ENCODE measurements at places on chromosomes 7 and 10. TPM values are rescaled to one million over a fixed set of nuclear protein-coding genes. Genes with fewer than 3 reads are reported as not detected.

DNA sequence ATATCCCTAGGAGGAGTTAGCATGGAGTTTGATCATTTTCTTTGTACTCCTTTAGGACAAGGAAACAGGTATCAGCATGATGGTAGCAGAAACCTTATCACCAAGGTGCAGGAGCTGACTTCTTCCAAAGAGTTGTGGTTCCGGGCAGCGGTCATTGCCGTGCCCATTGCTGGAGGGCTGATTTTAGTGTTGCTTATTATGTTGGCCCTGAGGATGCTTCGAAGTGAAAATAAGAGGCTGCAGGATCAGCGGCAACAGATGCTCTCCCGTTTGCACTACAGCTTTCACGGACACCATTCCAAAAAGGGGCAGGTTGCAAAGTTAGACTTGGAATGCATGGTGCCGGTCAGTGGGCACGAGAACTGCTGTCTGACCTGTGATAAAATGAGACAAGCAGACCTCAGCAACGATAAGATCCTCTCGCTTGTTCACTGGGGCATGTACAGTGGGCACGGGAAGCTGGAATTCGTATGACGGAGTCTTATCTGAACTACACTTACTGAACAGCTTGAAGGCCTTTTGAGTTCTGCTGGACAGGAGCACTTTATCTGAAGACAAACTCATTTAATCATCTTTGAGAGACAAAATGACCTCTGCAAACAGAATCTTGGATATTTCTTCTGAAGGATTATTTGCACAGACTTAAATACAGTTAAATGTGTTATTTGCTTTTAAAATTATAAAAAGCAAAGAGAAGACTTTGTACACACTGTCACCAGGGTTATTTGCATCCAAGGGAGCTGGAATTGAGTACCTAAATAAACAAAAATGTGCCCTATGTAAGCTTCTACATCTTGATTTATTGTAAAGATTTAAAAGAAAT, 4.8 kb downstream of the BAMBI start:
- no peak overlapping the region for H3K4me3 ChIP-seq
- peaks cover 23% of the 10 kb centered on the region for H3K4me1 ChIP-seq
- peaks cover 33% of the 10 kb centered on the region for H3K27me3 ChIP-seq
- no peak overlapping the region for H3K27ac ChIP-seq

DNA sequence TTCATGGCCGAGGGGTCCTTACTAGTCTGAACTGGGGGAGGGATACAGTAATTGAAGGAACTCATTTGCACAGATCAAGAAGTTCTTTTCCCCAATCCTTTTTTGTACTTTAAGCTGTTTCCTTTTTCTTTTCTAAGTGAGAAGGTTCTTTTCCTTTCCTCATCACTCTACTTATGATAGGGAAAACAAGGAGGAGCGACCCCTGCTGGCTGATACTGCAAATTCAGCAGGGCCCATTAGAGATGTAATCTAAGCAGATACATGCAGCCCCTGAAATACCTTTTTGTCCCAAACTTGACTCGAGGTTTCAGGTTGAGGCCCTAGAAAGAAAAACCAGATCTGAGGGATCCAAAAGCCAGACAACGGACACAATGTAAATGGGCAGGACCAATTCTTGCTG, 305.5 kb downstream of the DNAJB9 start:
- H3K4me3 ChIP-seq, result no peak overlapping the region
- H3K4me1 ChIP-seq, result no peaks in the 10 kb centered on the region
- no peaks in the 10 kb centered on the region for H3K27me3 ChIP-seq
- no peak for DNase-seq
- no peak overlapping the region for H3K27ac ChIP-seq

GRCh38 chr10:118256825-118257570, 85.1 kb downstream of the FAM204A start:
- no peak overlapping the region for H3K4me3 ChIP-seq
- H3K36me3 ChIP-seq, result no peaks in the 10 kb centered on the region
- no peak for DNase-seq

DNA sequence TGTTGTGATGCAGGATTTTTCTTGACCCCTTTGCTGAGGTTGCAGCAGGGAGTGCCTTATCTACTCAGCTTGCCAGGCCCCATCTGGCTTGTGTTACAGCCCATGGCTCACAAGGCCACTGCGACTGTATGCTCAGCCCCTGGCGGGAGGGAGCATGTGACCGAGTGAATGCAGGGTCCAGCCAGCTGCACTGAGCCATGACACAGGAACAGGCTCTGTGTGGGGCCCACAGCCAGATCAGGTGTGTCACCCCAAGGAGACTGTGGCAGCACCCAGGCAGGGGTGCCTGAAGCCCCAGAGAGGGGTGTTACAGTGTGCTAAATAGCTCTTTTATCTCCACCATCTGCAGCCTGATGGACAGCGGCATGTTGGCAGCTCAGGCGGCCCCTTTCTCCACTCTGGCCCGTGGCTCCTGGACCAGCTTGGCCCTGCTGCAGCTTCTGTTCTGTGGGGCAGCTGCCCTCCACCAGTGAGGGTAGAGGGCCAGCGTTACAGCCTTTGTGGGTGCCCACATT, 2.6 kb upstream of the PCBD1 start:
- no peak for DNase-seq
- H3K4me3 ChIP-seq, result no peak overlapping the region
- H3K36me3 ChIP-seq, result no peaks in the 10 kb centered on the region
- H3K27me3 ChIP-seq, result no peaks in the 10 kb centered on the region
- H3K27ac ChIP-seq, result no peak overlapping the region

- DNase-seq, result no peak
- H3K36me3 ChIP-seq, result no peaks in the 10 kb centered on the region
- H3K27ac ChIP-seq, result no peak overlapping the region
- H3K4me1 ChIP-seq, result no peaks in the 10 kb centered on the region
- H3K27me3 ChIP-seq, result no peaks in the 10 kb centered on the region
Measured at GRCh38 chr7:7705318-7705717, 13.1 kb downstream of the RPA3 start.

- no peak for DNase-seq
- no peak overlapping the region for H3K27ac ChIP-seq
- peaks cover 5% of the 10 kb centered on the region for H3K4me1 ChIP-seq
- H3K36me3 ChIP-seq, result no peaks in the 10 kb centered on the region
Measured at GRCh38 chr10:50426485-50426884, 175.2 kb upstream of the ASAH2 start.

GRCh38 chr7:27967639-27968038, 213.0 kb downstream of the JAZF1 start:
- H3K27me3 ChIP-seq, result no peaks in the 10 kb centered on the region
- H3K4me3 ChIP-seq, result no peak overlapping the region
- no peak for DNase-seq
- H3K36me3 ChIP-seq, result no peaks in the 10 kb centered on the region

GRCh38 chr7:78695826-78696225, 757.6 kb downstream of the MAGI2 start:
- H3K36me3 ChIP-seq, result no peaks in the 10 kb centered on the region
- no peaks in the 10 kb centered on the region for H3K27me3 ChIP-seq
- H3K27ac ChIP-seq, result no peak overlapping the region
- H3K4me3 ChIP-seq, result no peak overlapping the region
- no peak for DNase-seq

GRCh38 chr10:73060738-73061635, 35.7 kb downstream of the P4HA1 start:
- H3K4me1 ChIP-seq, result peaks cover 4% of the 10 kb centered on the region
- H3K27ac ChIP-seq, result no peak overlapping the region
- no peak overlapping the region for H3K4me3 ChIP-seq
- H3K27me3 ChIP-seq, result no peaks in the 10 kb centered on the region

- no peaks in the 10 kb centered on the region for H3K4me1 ChIP-seq
- H3K4me3 ChIP-seq, result no peak overlapping the region
- DNase-seq, result peak; percentile 15
- H3K27me3 ChIP-seq, result no peaks in the 10 kb centered on the region
- H3K36me3 ChIP-seq, result no peaks in the 10 kb centered on the region
- no peak overlapping the region for H3K27ac ChIP-seq
Measured at GRCh38 chr7:156473476-156474240, 166.9 kb upstream of the RNF32 start.

DNA sequence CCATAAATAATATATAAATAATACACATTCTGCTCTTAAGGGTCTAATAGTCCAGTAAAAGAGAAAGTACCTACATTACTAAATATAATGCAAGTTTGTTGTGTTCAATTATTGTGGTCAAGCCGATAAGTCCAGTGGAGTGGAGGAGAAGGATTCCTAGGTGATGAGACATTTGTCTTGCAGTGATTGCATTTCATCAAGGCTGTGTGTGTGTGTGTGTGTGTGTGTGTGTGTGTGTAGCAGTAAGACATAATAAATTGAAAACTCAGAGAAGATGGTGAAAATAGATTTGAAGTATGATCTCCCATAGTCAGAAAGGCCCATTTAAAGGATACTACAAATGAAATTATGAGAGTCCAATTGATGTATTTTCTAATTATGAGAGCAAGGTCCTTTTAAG, 192.5 kb upstream of the SEMA3C start:
- no peak overlapping the region for H3K27ac ChIP-seq
- no peaks in the 10 kb centered on the region for H3K27me3 ChIP-seq

DNA sequence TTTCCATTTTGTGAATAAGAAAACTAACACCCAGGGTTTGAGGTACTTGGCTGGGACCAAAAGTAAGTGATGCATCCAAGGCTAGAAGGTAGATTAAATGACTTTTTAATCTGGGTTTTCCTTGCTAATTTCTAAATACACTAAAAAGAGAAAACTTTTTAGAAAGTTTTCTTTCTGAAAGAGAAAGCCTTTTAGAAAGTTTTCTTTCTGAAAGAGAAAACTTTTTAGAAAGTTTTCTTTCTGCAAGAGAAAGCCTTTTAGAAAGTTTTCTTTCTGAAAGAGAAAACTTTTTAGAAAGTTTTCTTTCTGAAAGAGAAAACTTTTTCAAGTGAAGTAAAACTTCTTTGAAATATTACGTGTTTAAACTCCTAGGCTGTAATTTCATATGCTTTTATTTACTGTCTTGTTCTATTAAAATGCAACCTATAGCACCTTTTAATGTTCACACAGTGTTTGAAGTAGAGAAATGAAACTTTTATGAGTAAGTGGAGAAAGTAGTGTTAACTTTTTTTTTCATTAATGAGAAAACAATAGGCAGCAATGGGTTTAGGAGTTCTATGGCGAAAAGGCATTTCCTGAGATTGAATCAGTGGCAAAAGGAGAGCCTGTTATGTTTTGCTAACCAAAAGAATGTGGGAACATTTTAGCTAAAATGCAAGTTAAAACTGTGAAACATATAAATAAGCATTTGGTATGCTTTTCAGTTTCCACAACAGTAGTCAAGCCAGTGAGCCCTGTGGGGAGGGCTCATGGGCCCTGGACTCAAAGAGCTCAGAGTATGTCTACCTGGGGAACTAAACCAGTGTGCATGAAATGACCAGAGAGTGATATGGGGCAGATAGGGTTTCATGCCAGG, 103.7 kb downstream of the RBM20 start:
- peaks cover 49% of the 10 kb centered on the region for H3K4me1 ChIP-seq
- no peaks in the 10 kb centered on the region for H3K36me3 ChIP-seq
- no peak overlapping the region for H3K4me3 ChIP-seq
- H3K27me3 ChIP-seq, result no peaks in the 10 kb centered on the region
- DNase-seq, result no peak
- H3K27ac ChIP-seq, result no peak overlapping the region

GRCh38 chr10:108392286-108392685, 1227.8 kb upstream of the SORCS1 start:
- H3K4me1 ChIP-seq, result no peaks in the 10 kb centered on the region
- no peak overlapping the region for H3K27ac ChIP-seq
- no peaks in the 10 kb centered on the region for H3K27me3 ChIP-seq
- no peak overlapping the region for H3K4me3 ChIP-seq
- no peaks in the 10 kb centered on the region for H3K36me3 ChIP-seq

GRCh38 chr7:66950763-66951162, 29.7 kb downstream of the TMEM248 start:
- H3K36me3 ChIP-seq, result peaks cover 54% of the 10 kb centered on the region
- H3K4me3 ChIP-seq, result no peak overlapping the region
- no peak for DNase-seq
- no peak overlapping the region for H3K27ac ChIP-seq
- no peaks in the 10 kb centered on the region for H3K27me3 ChIP-seq

GRCh38 chr7:150476819-150477631, 26.6 kb downstream of the GIMAP8 start:
- peaks cover 78% of the 10 kb centered on the region for H3K4me1 ChIP-seq
- H3K36me3 ChIP-seq, result peaks cover 19% of the 10 kb centered on the region
- no peak overlapping the region for H3K4me3 ChIP-seq
- no peak for DNase-seq
- H3K27ac ChIP-seq, result no peak overlapping the region
- no peaks in the 10 kb centered on the region for H3K27me3 ChIP-seq

- peaks cover 73% of the 10 kb centered on the region for H3K36me3 ChIP-seq
- no peak overlapping the region for H3K4me3 ChIP-seq
- H3K27me3 ChIP-seq, result no peaks in the 10 kb centered on the region
Measured at GRCh38 chr7:2374830-2375728, 20.5 kb downstream of the EIF3B start.

GRCh38 chr10:110446954-110447608, 50.6 kb upstream of the DUSP5 start:
- no peak overlapping the region for H3K27ac ChIP-seq
- no peaks in the 10 kb centered on the region for H3K36me3 ChIP-seq
- no peaks in the 10 kb centered on the region for H3K27me3 ChIP-seq
- H3K4me1 ChIP-seq, result no peaks in the 10 kb centered on the region

DNA sequence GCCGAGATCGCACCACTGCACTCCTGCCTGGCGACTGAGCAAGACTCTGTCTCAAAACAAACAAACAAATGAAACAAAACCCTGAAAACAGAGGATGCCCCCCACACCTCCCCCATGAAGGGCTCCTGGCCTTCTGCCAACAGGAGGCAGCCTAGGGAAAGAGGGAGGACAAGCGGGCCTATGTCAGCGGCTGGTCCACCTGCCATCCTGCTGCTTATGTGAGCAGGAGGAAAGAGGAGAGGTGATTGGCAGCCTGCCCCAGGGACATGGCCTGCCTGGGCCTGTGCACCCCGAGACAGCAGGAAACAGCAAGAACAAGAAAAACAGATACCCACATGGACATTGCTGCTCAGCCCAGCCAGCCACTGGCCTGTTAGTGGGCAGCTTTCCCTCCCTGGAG, 9.1 kb upstream of the ZNF316 start:
- H3K27ac ChIP-seq, result no peak overlapping the region
- no peaks in the 10 kb centered on the region for H3K36me3 ChIP-seq
- DNase-seq, result no peak
- H3K4me3 ChIP-seq, result no peak overlapping the region
- H3K27me3 ChIP-seq, result no peaks in the 10 kb centered on the region

DNA sequence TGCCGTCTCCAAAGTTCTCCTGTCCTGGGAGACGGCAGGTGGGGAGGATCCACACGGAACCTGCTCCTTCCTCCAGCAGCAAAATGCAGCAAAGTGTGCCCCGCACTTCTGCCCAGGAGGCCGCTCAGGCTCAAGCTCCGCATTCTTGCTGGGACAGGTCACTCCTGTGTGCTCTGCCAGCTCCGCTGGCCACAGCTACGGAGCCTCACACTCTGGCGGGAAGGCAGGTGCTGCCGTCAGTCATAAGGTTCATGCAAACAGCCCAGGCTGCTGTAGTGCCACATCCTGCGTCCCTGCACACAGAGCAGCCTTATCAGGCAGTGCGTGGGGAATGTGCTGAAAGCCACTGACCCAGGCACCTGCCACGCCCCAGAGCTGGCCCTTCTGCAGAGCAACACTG, 22.4 kb downstream of the ADGRA1 start:
- H3K4me3 ChIP-seq, result no peak overlapping the region
- H3K27ac ChIP-seq, result no peak overlapping the region
- no peaks in the 10 kb centered on the region for H3K4me1 ChIP-seq
- no peak for DNase-seq
- H3K36me3 ChIP-seq, result no peaks in the 10 kb centered on the region
- no peaks in the 10 kb centered on the region for H3K27me3 ChIP-seq

The ZNF107 gene
- 13.5 TPM for total RNA-seq

The PRF1 gene
- 95.7 TPM for total RNA-seq

The PDK4 gene
- 0.74 TPM for total RNA-seq

The TET1 gene
- total RNA-seq, result 0.63 TPM

The GIMAP2 gene
- 40.4 TPM for total RNA-seq

The FGFR2 gene
- total RNA-seq, result 0.11 TPM

The ANKRD7 gene
- total RNA-seq, result 0.64 TPM

The MYH16 gene
- total RNA-seq, result not detected
